ENCODE measurements at places on chromosomes 6 and 20.
A peak's percentile ranks its signal among the peaks of the same experiment; 100 is the strongest.

GRCh38 chr20:53395188-53395923, 198.3 kb downstream of the ZNF217 start:
- no peak for DNase-seq

- DNase-seq, result peak; percentile 14
Measured at GRCh38 chr6:1381481-1382330, 7.7 kb upstream of the FOXF2 start.

DNA sequence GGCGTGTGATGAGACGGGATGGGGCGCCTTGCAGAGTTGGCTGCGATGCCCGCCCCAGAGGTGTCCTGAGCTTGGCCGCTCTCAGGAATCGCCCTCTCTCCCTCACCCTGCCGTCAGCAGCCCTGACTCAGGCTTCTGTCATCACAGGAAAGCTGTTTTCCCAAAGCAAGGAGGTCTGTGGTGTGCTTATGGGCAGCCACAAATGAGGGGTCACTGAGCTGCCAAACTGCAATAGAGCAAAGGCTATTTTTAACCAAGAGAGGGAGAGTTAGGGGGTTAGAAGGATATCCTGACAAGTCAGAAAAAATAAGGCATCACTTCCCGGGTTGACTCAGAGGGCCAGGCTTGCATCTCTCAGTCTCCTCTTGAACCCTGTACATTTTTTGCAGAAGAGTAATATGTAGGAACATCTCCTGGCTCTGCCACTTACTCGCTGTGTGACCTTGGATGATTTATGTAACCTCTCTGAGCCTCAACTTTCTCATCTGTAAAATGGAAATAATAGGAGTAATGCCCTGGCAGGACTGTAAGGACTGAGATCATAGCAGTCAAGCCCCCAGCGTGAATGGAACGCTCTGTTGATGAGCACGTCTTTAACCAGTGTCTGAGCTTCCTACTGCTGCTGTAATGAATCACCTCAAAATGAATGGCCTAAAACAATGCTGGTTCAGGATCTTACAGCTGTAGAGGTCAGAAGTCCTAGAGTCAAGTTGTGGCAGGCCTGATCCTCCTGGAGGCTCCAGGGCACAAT, 181.9 kb downstream of the NFATC2 start:
- DNase-seq, result no peak

- DNase-seq, result no peak
Measured at GRCh38 chr6:75748743-75749538, at the start of gene MYO6. MYO6 (plus strand) TSS chr6:75749239; CDS start chr6:75817548, 68,309 bp downstream.

DNA sequence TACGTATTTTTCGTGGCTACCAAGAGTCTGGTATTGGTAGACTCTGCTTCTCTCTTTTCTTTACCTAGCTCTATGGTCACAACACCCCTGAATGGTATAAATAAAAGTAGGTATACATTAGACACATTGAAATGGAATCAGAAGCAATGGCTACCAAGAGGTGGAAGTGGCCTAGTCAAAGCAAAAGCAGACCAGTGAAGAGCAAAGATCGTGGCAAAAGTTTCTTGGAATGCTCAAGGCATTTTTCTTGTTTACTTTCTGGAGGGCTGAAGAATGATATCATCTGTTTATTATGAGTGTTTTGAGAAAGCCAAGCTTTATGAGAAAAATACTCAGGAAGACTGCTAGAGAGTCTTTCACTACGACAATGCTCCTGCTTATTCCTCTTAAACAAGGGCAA, 28.6 kb upstream of the MOCS1 start:
- DNase-seq, result no peak

All from Kasumi-1 (cell line).